NCI-H1694 (cell line): ENCODE measurements at places on chromosomes 12 and 14.

DNA sequence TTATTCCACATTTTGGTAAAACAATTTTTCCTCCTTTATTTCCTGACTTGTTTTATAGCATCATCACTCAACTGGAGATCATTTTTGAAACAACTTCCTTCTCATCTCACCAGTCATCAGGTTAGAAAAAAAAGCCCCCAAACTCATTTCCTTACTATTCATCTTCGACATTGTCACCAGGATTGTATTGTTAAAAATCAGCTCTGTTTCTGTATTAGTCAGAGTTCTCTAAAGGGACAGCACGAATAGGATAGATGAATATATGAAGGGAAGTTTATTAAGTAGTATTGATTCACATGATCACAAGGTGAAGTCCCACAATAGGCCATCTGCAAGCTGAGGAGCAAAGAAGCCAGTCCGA lies 392.6 kb downstream of the FUT8 start:
- no peak for DNase-seq

GRCh38 chr14:40265096-40265495 lies 832.9 kb upstream of the FBXO33 start:
- DNase-seq, result no peak

DNA sequence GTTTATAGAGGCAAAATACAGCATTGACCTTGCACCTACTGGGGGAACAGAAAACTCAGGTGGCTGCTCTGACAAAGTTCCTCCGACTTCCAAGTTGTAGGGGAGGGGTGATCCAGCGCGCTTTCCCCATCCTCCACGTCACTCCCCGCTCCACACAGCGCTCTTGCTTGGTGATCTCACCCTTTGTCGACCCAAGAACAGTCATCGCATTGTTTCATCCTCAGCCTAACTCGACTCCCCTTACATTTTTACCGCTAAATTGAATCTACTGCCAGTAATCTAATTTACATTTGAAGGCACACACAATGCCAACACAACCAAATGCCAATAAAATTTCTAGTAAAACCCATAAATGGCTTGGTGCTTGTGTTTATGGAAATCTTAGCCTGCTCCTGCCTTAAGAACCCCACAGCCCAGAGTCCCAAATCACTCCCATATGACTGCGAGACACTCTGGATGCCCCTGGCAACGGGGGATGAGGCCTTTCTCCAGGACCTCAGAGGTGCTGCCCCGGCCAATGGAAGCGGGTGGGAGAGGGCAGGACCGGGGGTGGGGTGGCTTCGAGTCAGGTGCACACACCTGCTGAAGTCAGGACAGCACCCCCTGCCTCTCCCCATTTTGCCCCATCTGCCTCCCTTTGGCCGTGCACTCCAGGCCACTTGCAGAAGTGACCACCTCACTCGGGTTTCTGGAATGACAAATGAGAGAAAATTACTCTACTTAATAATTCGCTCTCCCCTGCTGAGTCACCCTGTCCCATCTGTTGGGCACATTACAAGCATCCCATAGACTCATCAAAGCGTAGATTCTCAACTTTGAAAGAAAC lies 98.2 kb upstream of the GSC start:
- no peak for DNase-seq

- DNase-seq, result no peak
These were observed 865 bp downstream of the FRS2 start for GRCh38 chr12:69471076-69471430.

GRCh38 chr14:92581966-92582566 lies 68.5 kb downstream of the RIN3 start:
- no peak for DNase-seq

DNA sequence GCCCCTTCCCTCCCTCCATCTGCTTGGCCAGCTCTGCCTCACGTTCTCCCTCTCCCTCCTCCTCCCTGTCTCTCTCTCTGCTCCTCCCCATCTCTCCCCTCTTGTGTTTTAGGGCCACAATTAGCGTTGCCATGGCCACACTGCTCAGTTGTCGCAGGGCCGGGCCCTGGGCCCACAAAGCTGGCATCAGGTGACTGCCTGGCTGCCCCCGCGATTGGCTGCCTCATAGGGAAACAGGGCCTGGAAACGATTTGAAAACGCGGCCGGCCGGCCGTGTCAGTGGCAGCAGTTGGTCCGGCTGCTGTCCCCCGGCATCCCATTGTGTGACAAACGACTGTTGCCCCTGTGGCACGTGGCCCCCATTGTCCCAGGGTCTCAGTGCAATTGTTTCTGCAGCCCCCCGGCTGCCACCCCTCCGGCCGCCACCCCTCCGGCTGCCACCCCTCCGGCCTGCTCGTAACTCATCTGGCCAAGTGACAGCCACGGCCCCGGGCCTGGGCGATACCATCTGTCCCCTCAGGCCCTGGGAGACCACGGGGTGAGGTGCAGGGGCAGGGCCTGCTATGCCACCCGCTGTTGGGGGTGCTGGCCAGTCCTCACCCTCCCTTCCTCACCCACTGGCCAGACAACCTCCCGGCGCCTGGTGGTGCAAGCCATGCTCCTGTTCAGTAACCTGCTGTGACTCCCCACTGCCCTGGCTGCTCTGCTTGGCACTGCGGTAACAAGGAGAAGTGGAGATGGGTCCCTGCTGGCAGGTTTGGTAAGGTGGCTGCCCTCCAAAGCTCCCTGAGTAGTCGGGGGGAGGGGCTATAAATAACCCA lies 17.4 kb downstream of the FOXN4 start:
- DNase-seq, result peak; percentile 93

GRCh38 chr14:75879031-75879430 lies 102.8 kb downstream of the TGFB3 start:
- no peak for DNase-seq

- DNase-seq, result no peak
These were observed 8.5 kb upstream of the MYO1A start for GRCh38 chr12:57058454-57058853.

DNA sequence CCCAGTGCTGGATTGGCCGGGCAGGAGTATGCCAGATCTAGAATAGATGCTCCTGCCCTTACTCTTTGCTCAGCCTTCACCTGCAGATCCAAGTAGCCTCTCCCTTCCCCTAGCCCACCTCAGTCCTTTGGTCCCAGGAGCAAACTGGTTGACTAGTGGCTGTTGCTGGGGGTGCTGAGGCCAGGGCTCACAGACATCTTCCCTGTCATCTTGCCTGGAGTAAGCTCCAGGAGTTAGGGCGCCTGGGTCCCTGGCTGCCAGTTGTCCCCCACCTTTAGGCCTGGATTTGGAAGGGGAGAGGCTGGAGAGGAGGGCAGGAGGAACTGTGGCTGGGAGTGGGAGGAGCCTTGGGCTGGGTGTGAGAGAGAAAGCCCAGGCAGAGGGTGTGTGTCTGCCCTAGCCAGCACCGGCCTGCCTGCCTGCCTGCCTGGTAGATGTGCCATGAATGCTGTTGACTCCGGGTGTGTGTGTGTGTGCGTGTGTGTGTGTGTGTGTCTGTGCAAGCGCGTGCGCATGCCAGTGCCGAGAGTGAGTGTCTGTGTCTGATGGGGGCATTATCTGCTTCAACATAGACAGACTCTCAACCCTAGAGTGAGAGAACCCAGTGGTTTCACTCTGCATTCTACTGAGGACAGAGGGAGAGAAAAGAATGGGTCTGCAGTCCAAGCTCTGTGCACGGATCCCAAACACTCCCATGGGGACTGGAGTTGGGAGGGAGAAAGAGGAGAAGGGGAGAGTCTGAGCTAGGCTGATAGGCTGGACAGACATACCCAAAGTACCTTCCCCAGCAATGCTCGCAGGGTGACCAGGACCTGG lies 845 bp upstream of the RARG start:
- no peak for DNase-seq

DNA sequence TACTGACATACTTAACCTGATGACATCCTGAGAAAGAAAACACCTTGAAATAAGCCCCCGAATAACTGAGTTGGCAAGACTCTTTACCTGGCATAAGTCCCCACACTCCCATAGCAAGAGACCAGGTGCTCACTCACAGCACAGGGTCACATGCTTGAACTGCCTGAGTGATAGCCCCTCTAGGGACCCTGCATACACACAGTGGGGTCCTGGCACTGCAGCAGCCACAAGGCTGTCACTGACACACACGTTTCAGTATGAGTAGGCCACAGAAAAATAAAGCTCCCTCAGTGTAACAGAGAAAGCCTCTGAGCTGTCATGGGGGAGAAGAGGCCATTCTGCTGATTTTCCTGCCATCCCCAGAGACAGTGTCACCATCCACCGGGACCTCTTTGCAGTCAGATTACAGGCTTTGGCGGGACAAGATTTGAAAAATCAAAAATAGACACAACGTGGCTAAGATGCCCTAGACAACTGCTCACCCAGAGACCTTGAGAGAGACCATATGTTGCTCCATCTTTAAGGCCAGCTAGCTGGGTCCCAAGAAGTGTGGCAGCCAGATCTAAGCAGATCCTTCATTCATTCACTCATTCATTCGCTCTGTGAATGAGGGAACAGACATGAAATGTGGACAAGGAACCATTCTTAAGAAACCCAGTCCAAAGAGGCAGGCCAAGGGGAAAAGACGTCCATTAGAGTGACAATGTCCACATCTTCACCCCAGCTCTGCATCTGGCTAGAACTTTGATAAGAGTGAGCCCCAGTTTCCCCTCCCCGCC lies 1.6 kb downstream of the SCARB1 start:
- no peak for DNase-seq

DNA sequence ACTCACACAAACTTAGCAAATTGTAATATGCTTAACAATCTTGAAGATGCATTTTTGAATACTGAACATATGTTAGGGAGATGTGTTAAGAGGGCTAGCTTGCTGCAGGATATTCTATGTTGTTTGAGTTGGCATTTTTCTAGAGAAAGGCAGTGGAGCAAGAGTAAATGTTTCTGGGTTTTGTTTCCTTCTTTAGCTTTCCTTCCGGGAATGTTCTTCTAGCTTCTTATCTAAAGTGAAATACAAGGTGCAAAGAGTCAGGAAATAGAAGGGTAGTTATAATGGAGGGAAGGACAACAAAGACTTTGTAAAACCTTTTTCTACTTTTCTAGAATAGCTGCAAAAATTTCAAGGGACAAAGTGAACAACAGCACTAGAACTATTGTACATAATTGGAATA lies 77.6 kb upstream of the KCNH3 start:
- no peak for DNase-seq

GRCh38 chr14:104685216-104685997 lies 4.0 kb upstream of the INF2 start:
- no peak for DNase-seq

- DNase-seq, result no peak
These were observed 42.1 kb upstream of the TUNAR start for GRCh38 chr14:95834496-95834895.

DNA sequence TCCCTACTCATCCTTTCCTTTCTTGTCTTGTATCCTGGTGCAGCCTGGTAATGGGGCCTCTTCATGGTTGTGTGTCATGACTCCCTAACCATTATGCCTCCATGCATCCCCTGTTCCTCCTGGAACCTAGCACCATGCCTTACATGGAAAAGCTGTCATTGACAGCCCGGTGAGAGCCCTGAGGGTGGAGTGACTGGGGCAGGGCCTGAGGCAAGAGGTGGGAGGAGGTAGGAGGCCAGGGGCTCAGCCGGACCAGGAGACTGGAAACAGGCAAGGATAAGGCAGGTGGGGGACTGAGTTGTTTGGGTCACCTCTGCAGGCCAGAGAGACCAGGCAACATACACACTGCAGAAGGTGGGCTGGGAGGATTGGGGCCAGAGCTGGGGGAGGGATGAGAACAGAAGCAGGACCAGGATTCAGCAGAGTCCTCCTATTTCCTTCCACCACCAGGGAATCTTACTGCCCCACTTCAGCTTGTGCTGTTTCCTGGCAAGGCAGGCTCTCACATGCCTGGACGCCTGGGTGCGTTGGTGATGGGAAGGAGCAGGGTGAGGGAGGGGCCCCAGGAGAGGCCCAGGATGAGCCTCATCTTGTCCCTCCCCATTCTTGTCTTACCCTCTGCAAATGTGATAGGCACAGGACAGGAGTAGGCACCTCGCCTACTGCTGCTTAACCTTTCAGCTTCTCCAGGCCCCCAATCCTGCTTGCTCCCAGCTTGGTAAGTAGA lies at the start of gene LTB4R2:
LTB4R2 (plus strand) TSS at position 603 of the 727 bp plus-strand sequence. CDS start 525 bp downstream, outside the sequence.
- no peak for DNase-seq

- no peak for DNase-seq
These were observed 2.4 kb downstream of the THTPA start for GRCh38 chr14:23558346-23559009.

DNA sequence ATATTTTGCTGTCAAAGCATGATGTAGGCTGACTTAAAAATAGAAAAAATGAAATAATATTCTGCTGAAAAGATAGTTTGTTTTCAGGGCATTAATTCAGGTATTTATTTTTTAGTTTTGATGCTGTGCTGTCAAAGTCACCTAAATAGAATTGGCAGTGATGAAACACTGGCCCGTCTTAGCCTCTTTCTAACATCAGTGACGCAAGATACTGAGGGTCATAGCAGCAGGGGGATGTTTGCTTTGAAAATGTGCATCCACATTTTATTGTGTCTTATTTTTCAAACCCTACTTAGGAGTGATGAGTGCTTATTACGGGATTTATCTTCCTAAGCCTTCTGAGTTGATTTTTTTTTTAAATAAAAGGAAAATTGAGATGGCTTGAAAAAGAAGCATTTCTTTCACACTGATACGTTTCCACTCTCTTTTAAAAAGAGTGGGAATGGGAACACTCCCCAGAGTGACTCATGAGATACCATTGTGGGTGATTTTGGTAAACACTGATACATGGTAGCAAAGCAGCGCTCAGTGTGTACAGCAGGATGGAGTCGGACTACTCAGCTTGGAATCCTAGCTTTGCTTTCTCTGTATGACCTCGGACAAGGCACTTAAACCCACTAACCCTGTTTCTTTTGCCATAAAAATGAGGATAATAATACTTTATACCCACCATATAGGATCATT lies 290.8 kb downstream of the ERC1 start:
- DNase-seq, result no peak

DNA sequence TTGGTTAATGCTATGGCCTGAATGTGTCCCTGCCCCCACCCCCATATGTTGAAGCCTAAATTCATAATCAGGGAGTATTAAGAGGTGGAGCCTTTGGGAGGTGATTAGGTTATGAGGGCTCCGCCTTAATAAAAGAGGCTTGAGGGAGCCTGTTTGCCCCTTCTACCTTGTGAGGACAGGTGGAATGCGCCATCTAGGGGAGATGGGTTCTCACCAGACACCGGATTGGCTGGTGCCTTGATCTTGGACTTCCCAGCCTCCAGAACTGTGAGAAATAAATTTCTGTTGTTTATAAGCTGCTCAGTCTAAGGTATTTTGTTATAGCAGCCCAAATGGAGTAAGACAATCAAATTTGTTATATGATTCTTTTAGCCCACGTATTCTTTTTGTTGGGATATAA lies 148.3 kb downstream of the PTCSC3 start:
- no peak for DNase-seq
